ENCODE measurements at places on chromosomes 7 and 10. TPM values are rescaled to one million over a fixed set of nuclear protein-coding genes. Genes with fewer than 3 reads are reported as not detected.

Gene EPHB4
- total RNA-seq = 2.5 TPM

DNA sequence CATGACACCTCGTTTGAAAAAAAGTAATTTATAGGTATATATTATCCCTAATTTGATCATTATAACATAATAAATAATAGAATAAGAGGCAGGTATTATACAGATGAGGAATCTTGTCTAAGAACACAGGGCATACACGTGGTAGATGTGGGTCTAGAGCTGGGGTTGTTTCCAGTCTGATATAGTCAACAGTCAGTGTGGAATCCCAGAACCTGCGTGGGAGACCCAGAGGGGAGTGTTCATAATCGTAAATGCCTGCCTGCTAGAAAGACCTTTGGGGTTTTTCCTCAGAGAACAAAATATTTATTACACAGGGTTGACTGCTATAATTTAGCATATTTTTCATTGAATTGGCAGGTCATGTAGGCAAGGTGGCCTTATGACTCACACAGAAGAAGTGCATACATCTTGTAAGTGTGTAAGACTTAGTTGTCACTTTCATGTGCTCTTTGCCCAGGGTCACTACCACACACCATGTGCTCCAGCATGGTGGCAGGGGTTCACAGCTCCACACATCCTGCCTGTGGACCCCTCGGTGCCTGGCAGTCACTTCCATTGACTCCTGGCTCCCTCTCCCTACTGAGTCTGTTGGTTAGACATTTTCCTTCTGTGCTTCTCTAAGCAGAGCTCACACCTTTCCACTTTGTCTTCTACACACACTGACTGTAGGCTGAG is 94.9 kb upstream of the IKZF1 start:
- DNase-seq = no peak

DNA sequence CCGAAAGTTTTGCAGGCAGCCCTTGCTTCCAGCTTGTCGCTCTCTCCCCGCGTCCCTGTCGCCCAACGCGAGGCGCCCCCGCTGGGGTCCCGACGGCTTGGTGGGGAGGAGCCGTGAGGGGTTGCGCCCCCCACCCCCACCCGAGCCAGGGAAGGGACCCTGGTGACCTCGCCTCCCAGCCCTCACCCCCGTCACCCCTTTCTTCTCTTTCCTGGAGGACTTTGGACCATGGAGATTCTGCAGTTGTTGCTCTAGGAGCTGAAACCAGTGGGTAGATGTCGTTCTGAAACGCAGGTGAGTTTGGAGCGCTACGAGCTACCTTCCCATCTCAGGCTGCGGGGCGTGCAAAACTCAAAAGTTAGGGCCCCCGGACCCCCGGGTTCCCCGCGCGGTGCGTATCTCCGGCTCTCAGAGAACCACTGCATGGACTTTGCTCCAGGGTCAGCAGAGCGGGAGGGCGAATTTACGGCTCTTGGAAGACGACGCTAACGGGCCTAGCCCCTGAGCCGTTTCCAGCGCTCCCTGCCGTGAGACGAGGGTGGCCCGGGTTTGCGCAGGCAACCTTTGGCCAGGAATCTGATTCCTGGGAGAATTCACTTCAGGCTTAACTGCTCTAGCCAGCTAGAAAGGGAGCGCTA is 684 bp upstream of the ATXN7L1 start:
- no peak for DNase-seq

DNA sequence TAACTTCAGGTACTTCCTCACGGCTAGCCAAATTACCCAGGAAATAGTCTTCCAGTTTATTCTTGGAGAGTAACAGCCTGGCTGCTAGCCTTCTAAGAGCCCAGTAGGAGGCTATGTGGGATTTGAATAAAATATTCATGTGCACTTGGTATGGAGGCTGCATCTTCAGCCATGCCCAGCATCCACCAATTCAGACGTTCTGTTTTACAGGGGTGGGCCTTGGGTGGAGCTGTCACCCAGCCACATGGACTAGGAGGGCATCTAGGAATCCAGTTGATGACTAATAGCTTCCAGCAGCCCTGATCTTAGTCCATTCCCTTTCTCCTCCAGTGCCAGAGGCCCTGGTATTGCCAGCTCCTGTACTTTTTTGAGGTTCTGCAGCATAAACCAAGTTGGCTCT is 66.3 kb upstream of the ZRANB1 start:
- DNase-seq = no peak

GRCh38 chr10:118151461-118151860 is 104.7 kb upstream of the RAB11FIP2 start:
- no peak for DNase-seq
